ENCODE measurements at places on chromosomes 2 and 18.

- DNase-seq = no peak
These were observed 9.2 kb downstream of the ADRA2B start for GRCh38 chr2:96106991-96107707.

DNA sequence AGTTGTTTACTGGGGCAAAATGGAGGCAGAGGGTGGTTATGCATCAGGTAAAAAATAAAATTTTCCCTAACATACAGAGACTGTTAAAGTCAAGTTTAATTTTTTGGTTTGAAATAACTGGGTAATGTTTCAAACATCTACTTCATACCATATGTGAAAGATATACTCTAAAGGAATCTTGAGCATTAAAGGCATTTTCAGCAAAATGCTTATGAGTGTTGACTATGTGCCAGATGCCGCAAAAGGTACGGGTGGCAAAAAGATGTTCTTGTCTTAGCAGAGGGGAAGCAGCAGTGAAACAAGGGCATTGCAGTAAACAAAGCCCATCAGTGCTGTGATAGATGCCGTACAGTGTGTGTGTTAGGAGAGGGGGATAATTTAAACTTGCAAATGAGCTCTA is 263.1 kb upstream of the ID2 start:
- no peak for DNase-seq

DNA sequence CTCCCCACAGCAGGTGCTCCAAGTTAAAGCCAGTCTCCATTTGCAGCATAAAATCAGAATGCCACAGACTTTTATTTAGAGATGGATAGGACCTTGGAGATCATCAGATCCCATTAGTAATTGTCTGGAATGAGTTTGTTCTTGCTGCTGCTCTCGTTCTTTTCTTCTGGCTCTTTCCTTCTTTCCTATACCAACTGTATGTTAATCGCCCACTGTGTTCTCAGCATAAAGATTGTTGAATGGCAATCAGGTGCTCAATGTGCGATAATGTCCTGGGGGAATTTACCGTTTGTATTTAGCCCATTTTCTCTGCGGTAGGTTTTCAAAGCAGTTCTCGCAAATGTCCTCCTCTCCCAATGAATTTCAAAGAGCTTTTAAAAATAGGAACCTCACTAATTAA is 3.3 kb downstream of the GPR39 start:
- no peak for DNase-seq

- DNase-seq = no peak
These were observed 127.2 kb upstream of the PPP1CB start for GRCh38 chr2:28624436-28624792.
